SK-N-DZ (cell line): ENCODE measurements at places on chromosomes 4 and X.

GRCh38 chr4:99943904-99944437 is 2.4 kb downstream of the DNAJB14 start:
- DNase-seq, result no peak

DNA sequence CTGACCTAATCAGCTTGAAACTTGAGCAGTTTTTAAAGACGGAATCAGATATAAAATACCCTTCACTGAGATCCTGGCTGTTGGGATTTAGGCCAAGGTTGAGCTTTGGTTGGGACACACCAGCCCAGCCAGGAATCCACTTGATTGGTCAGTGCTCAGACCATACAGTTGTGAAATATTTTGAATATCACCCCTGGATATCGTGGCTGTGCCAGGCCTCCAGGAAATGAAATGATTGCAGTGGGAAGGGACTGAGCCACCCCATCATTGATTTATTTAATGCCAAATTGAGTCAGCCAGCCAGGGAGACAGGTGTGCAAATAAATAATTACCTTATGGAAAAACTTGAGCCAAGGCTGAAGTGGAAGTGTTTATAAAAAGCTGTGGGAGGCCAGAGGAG is 128.4 kb upstream of the SCML1 start:
- DNase-seq, result no peak

DNA sequence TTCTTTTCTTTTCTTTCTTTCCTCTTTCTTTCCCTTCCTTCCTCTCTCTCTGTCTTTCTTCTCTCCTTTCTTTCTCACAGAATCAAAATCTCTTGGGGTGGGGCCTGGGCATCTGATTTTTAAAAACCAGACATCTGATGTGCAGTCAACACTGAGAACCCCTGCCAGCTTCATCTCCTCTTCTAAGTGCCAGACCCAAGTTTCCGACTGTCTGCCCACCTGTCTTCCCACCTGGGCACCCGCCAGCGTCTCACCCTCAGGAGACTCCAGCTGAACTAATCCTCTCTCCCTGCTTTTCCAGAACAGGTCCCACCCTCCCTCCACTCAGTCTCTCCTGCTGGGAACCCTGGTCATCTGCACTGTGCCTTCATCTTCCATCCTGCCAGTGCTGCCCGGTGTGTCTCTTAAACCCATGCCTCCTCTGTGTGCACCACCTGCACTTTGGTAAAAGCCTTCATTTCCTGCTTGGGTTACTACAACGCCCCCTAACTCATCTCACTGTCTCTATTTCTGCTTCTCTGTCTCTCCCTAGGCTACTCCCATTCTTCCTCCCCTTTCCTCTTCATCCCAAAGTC is 2.8 kb downstream of the SOD3 start:
- DNase-seq, result no peak

DNA sequence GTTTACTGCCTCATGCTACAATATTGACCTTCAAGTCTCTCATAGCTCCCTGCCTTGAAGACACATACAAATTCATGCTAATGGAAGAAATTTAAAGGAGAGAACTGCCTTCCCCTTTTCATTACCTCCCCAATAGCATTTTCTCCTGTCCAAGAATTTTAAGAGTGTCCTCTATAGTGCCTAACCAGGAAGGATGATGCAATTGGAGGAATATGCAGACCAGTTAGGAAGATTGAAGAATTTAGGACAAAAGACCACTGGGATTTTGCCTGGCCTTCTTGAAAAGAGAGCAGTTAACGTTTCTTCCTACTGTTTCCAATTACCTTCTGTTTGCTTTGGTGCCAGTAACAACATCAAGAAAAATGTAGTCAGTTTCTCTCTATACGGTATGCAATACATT is 443.9 kb downstream of the INPP4B start:
- no peak for DNase-seq

GRCh38 chr4:148730766-148731165 is 288.6 kb upstream of the NR3C2 start:
- no peak for DNase-seq

DNA sequence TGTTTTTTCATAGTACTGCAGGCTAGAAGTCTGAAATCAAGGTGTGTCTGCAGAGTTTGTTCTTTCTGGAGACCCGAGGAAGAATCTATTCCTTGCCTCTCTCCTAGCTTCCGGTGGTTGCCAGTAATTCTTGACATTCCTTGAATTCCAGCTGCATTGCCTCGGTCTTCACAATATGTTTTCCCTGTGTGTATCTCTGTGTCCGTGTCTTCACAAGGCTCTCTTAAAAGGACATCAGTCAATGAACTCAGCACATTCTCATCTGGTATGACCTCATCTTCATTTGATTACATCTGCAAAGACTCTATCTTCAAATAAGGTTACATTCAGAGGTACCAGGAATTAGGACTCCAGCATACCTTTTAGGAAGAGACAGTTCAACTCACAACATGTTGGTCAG is 163.4 kb downstream of the BANK1 start:
- DNase-seq, result peak; percentile 17

DNA sequence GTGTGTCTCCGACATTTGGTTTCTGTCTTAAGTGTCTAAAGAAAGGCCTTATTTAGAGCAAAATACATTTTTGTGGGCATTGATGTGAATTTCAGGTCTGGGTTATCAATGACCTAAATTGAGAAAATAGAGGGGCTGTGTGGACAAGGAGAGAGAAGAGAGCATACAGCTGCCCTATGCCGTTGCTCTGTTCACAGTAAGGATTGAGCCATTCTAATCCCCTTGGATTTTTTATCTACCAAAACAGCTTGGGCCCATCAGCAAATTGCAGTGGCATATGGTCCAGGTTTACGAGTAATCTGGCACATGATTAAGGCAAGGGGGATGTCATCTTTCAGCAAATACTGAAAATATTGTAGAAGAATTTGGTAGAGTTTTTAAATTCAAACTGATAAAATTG is 210.2 kb downstream of the ANTXR2 start:
- DNase-seq, result no peak

GRCh38 chr4:9964879-9965278 is 56.4 kb downstream of the SLC2A9 start:
- no peak for DNase-seq

GRCh38 chrX:37816766-37817165 is 30.6 kb downstream of the DYNLT3 start:
- DNase-seq, result no peak

DNA sequence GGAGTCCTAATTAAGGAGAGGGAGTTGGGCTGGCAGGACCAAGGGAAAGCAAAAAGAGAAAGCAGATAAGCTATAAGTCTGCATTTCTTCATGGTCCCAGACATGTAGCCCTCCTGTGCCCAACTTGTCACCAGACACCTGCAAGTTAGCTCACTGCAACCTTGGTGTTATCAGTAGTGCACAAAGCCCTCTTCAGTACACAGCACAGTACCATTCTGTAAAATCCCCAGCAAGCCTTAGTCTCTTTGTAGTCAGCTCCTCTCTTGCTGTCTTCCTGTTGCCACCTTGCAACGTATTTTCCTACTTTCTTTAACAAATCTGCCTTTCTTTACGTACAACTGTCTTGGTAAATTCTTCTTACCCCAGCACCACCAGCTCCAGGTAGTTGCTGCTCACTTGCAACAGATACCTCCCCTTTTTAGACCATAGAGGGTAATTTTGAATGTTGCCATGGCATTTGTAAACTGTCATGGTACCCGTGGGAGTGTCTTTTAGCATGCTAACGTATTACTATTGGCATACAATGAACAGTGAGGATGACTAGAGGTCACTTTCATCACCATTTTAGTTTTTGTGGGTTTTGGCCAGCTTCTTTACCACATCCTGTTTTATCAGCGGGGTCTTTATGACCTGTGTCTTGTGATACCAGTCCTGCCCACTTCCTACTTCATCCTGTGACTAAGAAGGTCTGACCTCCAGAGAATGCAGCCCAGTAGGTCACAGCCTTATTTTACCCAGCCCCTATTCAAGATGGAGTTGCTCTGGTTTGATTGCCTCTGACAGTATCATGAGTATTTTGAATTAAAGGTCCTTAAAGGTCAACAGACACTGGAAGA is 28.3 kb upstream of the AP1S2 start:
- DNase-seq, result no peak

DNA sequence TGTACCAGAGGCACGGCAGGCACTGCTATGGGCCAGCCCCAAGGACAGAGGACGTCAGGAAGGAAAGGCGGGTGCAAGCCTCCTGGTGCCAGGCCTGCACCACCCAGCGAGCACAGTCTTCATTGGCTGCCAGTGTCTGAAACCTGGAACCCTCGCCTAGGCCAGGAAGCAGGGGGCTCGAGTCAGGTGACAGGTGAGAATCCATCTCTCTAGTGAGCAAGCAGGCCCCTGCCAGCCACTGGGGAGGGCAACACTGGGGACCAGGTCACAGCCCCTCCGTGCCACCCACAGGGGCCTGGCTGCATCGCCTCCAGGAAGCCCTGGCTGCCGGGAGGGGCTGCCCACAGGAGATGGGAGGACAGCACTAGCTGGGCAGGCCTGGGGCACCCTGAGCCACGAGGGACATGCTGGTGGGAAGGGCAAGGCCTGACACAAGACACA is 6.9 kb upstream of the HAUS3 start:
- no peak for DNase-seq

DNA sequence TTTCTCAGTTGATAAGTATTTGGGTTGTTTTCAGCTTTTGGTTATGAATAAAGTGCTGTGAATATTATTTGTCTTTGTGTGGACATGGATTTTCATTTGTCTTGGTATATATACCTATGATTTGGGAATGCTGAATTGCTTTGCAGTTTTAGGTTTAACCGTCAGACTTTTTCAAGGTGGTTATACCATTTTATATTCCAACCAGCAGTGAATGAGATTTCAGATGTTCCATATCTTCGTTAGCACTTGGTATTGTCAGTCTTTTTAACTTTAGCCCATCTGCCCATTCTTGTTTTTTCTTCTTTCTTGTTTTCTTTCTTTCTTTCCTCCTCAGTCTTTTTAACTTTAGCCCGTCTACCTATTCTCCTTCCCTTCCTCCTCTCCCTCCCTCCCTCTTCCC is 106.0 kb downstream of the KDM6A start:
- no peak for DNase-seq

GRCh38 chr4:14151101-14151500 is 523.6 kb upstream of the BOD1L1 start:
- no peak for DNase-seq

- DNase-seq, result no peak
Observed at GRCh38 chr4:158319880-158320279, 109.6 kb downstream of the TMEM144 start.

- peak; percentile 23 for DNase-seq
Observed at GRCh38 chrX:38654302-38654701, 93.0 kb downstream of the TSPAN7 start.

- DNase-seq, result no peak
Observed at GRCh38 chrX:133523526-133523925, 108.2 kb upstream of the GPC4 start.

DNA sequence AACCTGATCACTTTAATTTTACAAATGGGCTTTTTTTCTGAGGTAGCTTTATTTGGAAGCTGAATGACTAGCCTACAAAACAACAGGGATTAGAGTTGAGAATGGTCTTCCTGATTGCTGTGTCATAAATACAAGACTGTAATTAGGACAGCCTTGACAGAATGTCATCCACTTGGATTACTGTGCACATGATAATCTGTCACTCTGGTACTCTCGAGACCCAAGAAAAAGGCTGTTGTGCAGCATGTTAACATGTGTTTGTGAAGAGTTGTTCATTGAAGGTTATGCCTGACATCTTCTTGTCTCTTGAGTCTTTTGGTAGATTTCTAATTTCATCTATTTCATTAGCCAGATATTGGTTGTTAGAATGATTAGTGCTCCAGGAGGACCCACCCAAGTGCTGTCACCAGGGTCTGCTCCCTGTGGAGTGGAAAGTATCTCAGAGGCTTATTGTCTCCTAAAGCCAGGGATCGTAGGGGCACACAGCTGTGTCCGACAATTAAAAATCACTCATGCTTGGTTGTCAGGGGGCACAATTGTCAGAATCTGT is 212.2 kb upstream of the GPRIN3 start:
- DNase-seq, result no peak

DNA sequence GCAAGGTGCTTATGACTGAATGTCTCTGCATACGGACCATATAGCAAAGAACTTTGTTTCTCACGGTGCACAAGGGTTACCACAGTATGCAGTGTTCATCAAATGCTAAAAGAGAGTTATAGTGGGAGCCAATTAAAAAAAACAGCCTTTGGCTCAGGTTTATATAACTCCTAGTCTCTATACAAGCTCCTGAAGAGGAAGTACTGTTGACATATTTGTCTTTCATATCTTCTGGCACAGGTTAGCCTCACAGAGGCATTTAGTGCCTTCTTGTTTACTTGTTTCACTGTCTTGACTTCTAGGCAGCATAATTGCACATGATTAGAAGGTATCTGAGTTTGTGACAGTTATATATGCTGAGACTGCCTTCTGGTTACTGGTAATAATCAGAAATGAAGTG is 158.8 kb upstream of the FAM47C start:
- DNase-seq, result no peak

GRCh38 chr4:2352171-2352570 is 66.3 kb downstream of the ZFYVE28 start:
- no peak for DNase-seq

- no peak for DNase-seq
Observed at GRCh38 chr4:176013476-176014247, 52.0 kb upstream of the WDR17 start.

DNA sequence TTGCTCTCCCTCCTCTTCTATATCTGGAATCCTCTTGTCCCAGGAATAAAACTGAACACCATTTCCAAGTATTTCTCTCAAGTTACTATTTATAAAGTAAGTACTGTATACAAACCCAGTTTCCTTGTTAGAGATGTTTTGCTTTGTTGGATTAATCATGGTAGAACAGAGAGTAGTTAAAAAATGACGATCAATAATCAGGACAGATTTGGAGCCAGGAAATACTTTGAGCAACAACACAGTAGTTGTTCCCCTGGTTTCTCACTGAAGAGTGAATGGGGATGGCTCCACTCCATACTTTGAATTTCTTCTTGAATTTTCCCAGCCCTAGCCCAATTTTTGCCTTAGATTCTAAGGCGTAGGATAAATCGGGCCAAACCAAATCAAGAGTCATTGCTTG is 21.4 kb downstream of the MGST2 start:
- DNase-seq, result no peak
